Esophagus squamous epithelium (tissue), 5 donors: ENCODE measurements at places on chromosomes 3 and 15.

DNA sequence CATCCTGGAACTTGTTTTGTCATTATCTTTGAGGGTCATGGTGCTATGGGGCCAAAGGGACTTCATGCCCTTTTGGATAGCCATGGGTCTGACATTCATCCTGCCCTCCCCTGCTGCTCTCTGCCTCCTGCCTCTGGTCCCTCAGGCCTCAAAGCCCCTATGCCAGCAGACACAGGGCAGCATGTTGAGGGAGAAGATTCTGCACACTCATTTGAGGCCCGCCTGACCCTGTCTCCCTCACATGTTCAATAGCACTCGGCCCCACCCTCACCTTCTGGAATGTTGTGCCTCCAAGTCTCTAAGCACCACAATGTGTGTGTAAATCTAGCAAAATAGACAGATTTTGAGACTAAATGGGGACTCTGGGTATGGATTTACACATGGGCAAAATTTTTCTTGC lies 178.7 kb upstream of the ANKRD28 start:
- DNase-seq, result no peak

DNA sequence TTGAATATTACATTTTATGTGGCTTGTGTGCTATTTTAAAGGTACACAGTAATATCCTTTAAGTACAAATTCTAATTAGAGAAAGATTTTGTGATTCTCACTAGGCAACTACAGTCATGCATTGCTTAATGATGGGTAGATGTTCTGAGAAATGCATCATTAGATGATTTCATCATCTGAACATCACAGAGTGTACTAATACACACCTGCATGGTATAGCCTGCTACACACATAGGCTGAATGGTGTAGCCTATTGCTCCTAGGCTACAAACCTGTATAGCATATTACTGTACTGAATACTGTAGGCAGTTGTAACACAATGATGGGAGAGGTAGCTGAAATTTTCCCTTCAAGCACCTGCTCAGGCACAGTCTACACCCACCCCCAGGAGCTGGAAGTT lies 217.4 kb upstream of the EOMES start:
- DNase-seq, result no peak

DNA sequence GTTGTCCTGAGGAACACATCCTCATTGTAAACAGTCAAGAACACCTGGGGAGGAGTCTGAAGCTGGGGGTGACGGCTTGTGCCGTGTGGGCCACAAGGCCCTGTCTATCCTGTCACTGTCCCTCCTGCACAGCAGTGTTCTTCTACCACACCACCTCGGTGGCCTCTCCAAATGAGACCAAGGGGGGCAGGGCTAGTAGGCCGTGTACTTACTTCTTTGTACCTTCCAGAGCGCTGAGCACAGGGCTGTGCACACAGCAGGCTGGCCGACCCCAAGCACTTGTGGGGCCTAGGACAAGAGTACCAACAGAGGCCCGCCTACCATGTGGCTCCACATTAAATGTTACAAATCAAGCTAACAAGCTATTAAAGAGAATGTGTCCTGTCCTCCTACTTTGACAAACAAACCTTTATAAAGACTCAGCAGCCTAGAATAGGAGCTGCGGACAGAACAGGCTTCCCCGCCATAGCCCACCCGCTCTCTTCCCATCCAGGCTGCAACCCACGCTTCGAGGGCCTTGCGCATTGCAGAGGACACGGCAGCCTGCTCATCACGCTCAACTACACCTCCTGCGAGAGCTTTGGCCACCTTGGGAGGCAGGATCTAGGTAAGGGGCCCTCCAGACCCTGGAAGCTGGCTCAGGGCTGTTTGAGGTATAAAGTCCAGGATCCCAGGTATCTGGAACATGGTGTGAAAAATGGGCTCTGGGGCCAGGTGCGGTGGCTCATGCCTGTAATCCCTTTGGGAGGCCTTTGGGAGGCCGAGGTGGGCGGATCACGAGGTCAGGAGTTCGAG lies 30.5 kb downstream of the MELTF start:
- no peak for DNase-seq

DNA sequence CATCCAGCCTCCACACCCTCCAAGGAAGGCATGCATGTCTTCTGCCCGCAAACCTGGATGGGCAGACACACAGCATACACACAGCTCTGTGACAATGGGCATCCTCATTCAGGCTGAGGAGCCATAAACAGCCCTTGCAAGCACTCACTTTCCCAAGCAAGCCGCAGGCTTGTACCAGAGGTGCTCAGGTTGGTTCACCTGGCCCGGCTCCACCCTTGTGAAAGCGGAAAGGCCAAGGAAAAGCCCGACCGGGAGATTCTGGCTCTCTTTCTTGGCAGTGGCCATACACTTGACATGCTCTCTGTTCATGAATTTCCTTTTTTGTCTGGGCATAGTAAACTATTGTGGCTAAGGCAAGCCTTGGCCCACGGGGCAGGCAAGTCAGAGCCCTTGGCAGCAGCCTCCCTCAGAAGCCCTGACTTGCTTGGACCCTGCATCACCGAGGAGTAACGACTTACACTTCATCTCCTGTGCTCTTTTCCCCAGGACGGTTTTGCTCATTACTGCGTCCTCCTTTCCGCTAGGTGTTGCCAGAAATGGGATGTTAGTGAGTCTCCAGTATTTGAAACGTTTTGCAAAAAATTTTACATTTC lies 74.6 kb upstream of the BNC1 start:
- no peak for DNase-seq

DNA sequence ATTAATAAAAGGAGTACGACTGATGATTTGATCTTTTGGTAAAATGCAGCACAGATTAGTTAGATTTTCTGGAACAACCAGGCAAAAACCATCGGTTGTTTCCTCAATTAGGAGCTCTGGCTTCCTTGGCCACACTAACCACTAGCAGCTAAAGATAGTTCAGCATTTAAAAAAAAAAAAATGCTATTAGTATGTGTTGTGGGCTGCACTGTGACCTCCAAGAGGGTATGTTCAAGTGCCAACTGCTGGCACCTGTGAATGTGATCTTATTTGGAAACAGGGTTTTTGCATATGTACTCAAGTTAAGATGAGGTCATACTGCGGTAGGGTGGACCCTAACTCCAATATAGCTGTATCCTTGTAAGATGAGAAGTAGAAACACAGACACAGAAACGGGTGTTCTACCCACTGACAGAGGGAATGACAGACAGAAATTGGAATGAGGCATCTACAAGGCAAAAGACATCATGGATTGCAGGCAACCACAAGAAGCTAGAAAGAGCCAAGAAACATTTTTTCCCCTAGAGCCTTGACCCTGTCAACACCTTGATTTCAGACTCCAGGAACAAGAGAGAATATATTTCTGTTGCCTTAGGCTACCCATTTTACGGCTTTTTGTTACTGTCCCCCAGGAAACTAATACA lies 534.6 kb upstream of the ROBO2 start:
- no peak for DNase-seq

GRCh38 chr3:87228316-87228715 lies 1.2 kb downstream of the CHMP2B start:
- DNase-seq, result no peak

DNA sequence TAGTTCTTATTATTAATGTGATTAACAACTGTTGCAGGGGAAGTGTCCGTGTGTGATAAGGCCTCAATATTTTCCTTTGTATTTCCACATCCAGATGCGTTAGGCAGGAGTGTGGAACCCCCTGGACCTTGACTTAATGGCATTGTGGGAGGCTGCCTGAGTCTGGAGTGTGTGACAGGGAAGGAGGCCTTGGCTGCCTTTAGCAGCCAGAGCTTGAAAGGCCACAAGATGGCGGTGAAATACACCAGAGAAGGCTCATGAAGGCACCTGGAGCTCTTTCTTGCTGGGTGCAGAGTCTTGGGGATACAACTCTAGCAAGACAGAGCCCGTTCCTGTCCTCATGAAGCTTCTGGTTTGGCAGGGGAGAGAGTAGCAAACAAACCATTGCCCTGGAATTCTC lies 36.9 kb downstream of the POLR2M start:
- DNase-seq, result no peak

DNA sequence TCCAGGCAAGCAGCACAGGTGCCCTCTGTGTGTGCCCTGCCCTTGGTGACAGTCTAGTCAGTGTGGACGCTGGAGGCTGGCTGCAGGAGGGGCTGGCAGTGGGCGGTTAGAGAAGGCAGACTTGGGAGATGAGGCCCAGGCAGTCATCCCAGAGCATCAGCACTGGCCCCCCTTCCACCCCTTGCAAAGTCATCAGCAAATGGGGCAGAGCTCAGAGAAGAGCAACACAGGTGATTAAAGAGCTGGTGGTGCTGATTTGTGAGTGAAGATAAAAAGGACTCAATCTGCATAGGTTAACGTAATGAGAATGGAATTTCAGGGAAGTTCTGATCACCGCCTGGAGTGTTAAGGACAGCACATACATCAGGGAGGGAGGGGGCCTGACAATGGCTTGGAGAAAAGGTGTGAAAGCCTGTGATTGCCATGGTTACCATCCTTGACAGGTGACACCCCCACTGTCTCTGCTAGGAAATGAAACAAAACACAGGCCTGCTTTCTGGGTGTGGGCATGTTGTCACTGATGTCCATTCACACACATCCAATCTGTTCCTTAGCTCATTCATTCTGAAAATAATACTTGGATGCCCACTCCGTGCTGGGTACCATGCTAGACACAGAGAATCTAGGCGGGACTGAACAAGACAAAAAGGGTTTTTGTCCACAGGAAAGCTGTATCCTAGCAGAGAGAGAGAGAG lies 269.6 kb upstream of the ST8SIA2 start:
- no peak for DNase-seq

DNA sequence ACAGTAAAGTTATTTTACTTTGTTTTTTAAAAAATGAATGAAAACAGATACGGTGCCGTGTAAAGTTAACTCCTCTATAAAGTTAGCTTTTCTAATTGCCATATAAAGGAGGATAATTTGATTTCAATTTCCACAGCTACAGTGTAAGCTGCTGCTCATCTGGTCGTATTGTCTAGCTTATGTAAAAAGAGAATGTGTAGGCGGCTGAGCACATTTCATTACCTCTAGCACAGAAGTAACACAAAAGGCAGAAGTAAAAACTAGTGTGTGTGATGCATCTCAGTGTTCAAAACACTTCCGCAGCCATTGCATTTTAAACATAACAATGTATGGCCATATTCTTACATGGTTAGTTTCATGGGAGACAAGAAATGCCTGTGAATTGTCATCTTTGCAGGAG lies 105.0 kb upstream of the P2RY1 start:
- no peak for DNase-seq

GRCh38 chr15:80180468-80180867 lies 27.7 kb downstream of the FAH start:
- no peak for DNase-seq

DNA sequence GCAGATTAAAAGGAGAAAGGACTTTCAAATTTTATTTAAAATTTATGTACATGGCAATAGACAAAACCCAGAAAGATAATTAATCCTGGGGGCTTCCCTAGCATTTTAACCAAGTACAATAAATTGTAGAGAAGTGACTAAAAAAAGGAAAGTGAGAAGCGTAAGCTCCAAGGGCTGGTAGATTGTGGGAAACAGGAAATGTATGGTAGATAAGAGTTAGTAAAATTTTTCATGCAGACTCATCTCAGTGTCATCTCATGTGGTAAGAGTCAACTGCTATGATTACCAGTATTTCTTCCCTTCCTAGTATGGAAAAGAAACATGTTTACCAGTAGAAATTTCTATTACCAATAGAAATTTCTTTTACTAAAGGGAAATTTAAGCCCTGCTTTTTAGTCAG lies 464.3 kb upstream of the AGTR1 start:
- DNase-seq, result no peak

GRCh38 chr3:129936757-129937156 lies 37.8 kb upstream of the TRH start:
- no peak for DNase-seq

GRCh38 chr3:13501521-13501920 lies 21.4 kb downstream of the HDAC11 start:
- no peak for DNase-seq

DNA sequence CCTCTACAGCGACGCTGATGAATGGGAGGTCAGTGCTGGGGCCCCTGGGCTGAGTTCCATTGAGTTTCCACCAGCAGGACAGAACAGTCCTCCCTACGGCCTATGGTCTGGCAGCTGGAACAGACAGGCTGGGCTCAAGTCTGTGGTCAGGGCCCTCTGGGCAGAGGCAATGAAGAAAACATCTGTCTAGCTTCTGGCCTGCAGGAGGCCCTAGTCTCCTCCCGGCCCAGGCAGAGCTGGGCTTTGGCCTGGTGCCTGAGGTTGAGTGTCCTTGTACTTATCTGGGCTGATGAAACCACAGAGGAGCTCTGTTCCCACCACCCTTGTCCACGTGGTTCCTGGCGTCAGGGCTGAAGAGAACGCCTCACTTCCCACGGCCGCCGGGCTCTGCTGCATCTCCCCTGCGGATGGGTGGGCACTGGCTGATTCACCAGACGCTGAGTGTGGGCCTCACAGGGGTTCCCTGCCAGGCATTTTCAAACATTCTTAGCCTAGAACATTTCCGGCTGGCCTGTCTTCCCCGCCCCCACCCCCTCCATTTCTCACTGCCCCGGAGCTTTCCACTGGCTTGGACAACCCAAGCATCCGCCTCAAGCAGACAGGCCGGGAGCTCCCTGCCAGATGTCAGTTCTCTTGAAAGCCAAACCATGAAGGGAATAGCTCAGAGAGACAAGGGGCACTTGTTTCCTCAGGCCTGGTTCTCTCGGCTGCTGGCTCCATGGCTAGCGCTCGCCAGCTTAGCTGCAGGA lies 20.3 kb downstream of the PPCDC start:
- DNase-seq, result peak; percentile 59

GRCh38 chr15:59828263-59828662 lies 139.1 kb upstream of the BNIP2 start:
- no peak for DNase-seq

DNA sequence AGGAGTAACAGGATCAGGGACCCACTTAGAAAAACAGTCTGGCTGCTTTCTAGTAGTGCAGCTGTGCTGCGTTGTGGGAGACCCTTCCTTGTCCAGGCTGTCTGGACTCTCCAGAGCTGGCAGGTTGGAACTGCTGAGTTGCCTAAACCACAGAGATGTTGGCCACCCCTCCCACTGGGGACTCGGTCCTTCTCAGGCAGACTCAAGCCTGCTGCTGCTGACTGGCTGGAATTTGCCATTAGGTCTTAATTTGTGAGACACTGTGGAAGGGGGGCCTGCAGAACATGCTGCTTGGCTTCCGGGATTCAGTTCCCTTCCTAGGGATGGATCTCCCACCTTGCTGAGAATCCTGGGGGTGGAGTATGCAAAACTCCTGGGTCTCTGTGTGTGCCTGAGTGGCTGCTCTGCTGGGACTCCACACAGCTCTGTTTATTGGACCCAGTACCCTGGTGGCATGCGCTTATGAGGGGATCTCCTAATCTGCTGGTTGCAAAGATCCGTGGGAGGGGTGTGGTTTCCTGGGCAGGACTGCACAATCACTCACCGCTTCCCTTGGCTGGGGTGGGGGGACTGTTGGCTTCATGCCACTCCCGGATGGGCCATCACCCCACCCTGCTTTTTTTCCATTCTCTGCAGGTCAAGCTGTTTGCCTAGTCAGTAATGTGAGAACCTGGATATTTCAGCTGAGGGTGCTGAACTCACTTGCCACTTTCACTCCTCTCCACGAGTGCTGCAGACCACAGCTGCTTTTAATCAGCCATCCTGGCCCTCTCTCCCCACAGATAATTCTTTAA lies 150.5 kb downstream of the CFAP20DC start:
- DNase-seq, result no peak

- DNase-seq, result no peak
Observed at GRCh38 chr3:62128051-62128450, 245.3 kb downstream of the FEZF2 start.
